ENCODE measurements at places on chromosomes 16 and 17. TPM values are rescaled to one million over a fixed set of nuclear protein-coding genes. Genes with fewer than 3 reads are reported as not detected.
A peak's percentile ranks its signal among the peaks of the same experiment; 100 is the strongest.

The EXOC3L1 gene
- total RNA-seq, result 4.9 TPM

The KRTAP2-2 gene
- total RNA-seq, result not detected

The BRICD5 gene
- 15.2 TPM for total RNA-seq

GRCh38 chr16:24686678-24687077 lies 42.8 kb upstream of the TNRC6A start:
- H3K4me1 ChIP-seq, result peaks cover 29% of the 10 kb centered on the region
- DNase-seq, result no peak
- H3K27me3 ChIP-seq, result no peaks in the 10 kb centered on the region
- no peak overlapping the region for H3K4me3 ChIP-seq
- no peaks in the 10 kb centered on the region for H3K36me3 ChIP-seq

- H3K27ac ChIP-seq, result peak overlapping the region; percentile 61
- no peak overlapping the region for H3K4me3 ChIP-seq
- DNase-seq, result peak; percentile 89
- H3K4me1 ChIP-seq, result peaks cover 7% of the 10 kb centered on the region
- H3K36me3 ChIP-seq, result peaks cover 12% of the 10 kb centered on the region
Observed at GRCh38 chr16:4511441-4512082, 27.0 kb downstream of the CDIP1 start.

GRCh38 chr17:67867591-67867990 lies 42.3 kb downstream of the BPTF start:
- no peaks in the 10 kb centered on the region for H3K27me3 ChIP-seq
- peaks cover 18% of the 10 kb centered on the region for H3K36me3 ChIP-seq
- no peak for DNase-seq
- H3K4me3 ChIP-seq, result no peak overlapping the region
- H3K4me1 ChIP-seq, result peaks cover 6% of the 10 kb centered on the region

DNA sequence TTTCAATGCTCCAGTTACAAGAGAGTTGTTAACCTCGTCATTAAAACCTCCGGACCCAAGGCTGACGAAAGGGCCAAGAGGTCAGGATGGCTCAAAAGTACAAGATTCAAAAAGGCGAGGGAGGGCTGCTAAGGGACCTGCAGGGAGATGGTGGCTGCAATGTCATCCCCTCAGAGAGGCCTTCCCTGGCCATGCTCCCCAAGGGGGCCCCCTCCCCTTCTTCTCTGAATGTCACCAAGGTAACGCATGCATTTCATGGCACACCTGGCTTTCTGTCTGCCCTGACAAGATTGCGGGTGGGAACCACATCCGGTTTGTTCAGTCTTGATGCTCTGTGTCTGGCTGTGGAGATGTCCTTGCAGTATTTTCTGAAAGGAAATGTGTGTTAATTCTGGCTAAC lies 89.9 kb downstream of the C16orf78 start:
- no peak overlapping the region for H3K27ac ChIP-seq
- peaks cover 17% of the 10 kb centered on the region for H3K4me1 ChIP-seq
- no peak for DNase-seq
- no peak overlapping the region for H3K4me3 ChIP-seq

The MAF gene
- 4.6 TPM for total RNA-seq

GRCh38 chr16:56234737-56235136 lies 43.4 kb downstream of the GNAO1 start:
- H3K36me3 ChIP-seq, result no peaks in the 10 kb centered on the region
- no peak overlapping the region for H3K27ac ChIP-seq
- H3K27me3 ChIP-seq, result no peaks in the 10 kb centered on the region
- no peak for DNase-seq

GRCh38 chr17:57665696-57666095 lies 79.4 kb downstream of the CCDC182 start:
- peaks cover 51% of the 10 kb centered on the region for H3K4me1 ChIP-seq
- H3K27me3 ChIP-seq, result no peaks in the 10 kb centered on the region
- H3K36me3 ChIP-seq, result no peaks in the 10 kb centered on the region
- no peak overlapping the region for H3K4me3 ChIP-seq

- H3K27ac ChIP-seq, result no peak overlapping the region
- no peaks in the 10 kb centered on the region for H3K4me1 ChIP-seq
- no peak for DNase-seq
- no peak overlapping the region for H3K4me3 ChIP-seq
Observed at GRCh38 chr16:6898896-6899295, 433.7 kb upstream of the RBFOX1 start.

The HEXD gene
- total RNA-seq, result 37.1 TPM

- DNase-seq, result no peak
- H3K36me3 ChIP-seq, result peaks cover 77% of the 10 kb centered on the region
- no peaks in the 10 kb centered on the region for H3K4me1 ChIP-seq
- no peak overlapping the region for H3K4me3 ChIP-seq
- no peak overlapping the region for H3K27ac ChIP-seq
- peaks cover 15% of the 10 kb centered on the region for H3K27me3 ChIP-seq
Observed at GRCh38 chr16:6345090-6345489, 987.6 kb upstream of the RBFOX1 start.

The ITGAX gene
- 0.33 TPM for total RNA-seq

DNA sequence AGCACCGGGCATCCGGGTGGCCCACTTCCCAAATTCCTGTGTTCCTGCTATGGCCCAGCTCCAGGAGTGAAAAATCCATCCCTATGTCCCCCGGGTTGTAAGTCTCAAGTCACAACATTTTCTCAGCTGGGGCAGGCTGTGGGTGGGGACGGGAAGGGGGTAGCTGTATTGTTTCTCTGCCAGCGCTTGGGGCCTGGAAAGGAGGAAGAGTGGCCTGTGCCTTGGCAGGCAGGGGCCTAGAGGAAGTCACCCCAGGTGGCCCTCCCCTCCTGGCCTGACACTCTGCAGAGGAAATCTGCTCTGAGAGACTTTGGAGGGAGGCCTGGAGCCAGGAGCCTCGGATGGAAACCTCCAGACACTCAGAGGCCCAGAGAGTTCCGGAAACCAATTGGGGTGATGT lies 10.6 kb upstream of the SCN4A start:
- H3K4me3 ChIP-seq, result no peak overlapping the region
- peaks cover 10% of the 10 kb centered on the region for H3K36me3 ChIP-seq
- peaks cover 5% of the 10 kb centered on the region for H3K4me1 ChIP-seq
- H3K27me3 ChIP-seq, result peaks cover 4% of the 10 kb centered on the region

- no peaks in the 10 kb centered on the region for H3K36me3 ChIP-seq
- peaks cover 6% of the 10 kb centered on the region for H3K4me1 ChIP-seq
- no peaks in the 10 kb centered on the region for H3K27me3 ChIP-seq
- H3K4me3 ChIP-seq, result no peak overlapping the region
Observed at GRCh38 chr16:4404247-4404966, 12.0 kb downstream of the CORO7 start.

The IGSF6 gene
- total RNA-seq, result not detected

DNA sequence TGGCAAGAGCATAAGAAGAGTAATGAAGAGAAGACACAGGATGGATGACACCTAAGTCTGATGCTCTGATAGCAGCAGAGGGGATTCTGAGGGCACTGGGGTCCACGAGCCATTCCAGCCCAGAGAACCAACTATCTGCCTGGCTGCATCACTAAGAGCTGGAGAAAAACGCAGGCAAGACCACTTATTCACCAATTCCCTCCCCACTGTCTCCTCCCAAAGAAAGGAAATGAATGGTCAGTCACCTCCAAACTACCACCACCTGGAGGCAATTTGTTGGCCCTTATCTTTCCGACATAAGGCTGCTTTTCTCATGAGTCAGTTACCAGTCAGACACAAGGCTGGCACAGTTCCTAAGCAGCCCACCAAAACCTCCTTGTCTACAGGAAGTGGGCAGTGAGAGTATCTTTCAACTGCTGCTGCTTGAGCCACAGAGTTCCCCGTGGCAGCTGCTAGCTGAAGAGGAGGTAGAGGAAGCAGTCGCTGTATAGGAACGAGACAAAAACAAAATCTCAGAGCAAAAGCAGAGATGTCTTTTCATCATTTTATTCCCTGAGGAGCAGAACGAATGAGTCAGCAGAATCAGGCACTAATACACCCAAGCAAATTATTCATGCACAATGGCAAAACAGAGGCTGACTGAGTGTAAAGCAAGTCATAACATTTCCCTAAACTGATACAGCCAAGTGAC lies 111.1 kb downstream of the SMG6 start:
- H3K27ac ChIP-seq, result no peak overlapping the region
- H3K4me3 ChIP-seq, result no peak overlapping the region
- no peaks in the 10 kb centered on the region for H3K27me3 ChIP-seq
- peaks cover 46% of the 10 kb centered on the region for H3K4me1 ChIP-seq

DNA sequence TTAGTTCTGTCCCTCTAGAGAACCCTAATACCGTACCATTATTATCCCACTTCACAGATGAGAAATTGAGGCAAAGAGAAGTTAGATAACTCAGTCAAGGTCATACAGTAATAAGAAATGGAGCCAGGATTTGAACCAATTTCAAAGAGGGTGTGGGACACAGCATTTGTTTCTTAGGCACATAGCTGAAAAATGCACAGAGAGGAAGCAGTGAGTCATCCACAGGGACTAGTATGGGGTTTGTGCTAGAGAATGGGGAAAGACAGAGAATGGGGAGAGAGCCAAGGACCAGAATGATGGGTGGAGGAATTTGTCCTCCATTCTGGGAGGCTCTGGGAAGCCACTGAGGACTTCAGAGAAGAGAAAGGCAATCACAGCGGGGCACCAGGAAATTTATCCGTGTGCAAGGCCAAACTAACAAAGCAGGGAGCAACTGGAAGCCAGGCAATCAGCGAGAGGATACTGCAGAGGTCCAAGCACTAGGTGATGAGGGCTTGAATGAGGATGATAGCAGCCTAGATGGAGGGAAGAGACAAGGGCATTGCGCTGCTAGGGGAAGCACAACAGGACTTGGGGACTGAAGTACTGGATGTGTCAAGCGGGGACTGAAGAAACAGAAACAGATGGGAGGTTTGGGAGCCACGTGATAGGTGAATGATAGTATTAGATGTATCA lies 78.1 kb upstream of the ZFHX3 start:
- no peak overlapping the region for H3K4me3 ChIP-seq
- H3K27me3 ChIP-seq, result peaks cover 3% of the 10 kb centered on the region
- no peaks in the 10 kb centered on the region for H3K4me1 ChIP-seq
- H3K36me3 ChIP-seq, result no peaks in the 10 kb centered on the region

The ABCA6 gene
- total RNA-seq, result not detected
